ENCODE measurements at places on chromosomes 16 and 17.
A peak's percentile ranks its signal among the peaks of the same experiment; 100 is the strongest.

- no peak for DNase-seq
Measured at GRCh38 chr17:81934850-81935708, 2.0 kb downstream of the PYCR1 start.

- no peak for DNase-seq
Measured at GRCh38 chr17:72749119-72749572, 343.3 kb downstream of the SLC39A11 start.

DNA sequence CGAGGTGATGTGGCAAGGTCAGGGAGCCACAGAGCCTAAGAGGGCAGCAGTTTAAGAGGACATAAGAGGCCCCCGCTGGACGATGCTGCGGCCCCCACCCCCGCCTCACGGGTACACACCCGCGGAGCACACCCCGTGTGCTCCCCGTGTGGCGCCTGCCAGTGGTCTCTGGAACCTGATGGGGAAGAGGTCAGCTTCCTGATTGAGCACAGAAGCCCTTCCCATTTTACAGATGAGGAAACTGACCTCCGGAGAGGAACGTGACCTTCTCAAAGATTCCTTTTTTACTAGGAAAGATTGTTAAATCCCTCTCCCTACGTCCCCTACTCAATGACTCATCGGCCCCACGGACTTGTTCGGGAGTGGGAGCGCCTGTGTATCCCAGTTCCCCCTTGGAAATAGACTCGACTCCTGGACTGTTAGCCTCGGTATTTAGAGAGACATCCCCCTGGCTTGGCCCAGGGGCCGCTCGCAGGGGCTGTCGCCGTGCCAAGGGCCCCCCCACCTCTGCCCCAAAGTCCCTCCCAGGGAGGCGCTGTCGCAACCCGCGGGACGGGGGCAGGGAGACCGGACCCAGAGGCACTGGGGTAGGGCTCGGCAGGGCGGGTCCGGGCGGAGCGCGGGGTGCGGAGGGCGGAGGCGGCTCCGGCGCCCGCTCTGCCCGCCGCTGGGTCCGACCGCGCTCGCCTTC, at the start of gene ABCC3:
TSS of gene ABCC3 (plus strand) at position 658 of the 691 bp plus-strand sequence. CDS start 56 bp downstream, outside the sequence.
- no peak for DNase-seq

- DNase-seq = no peak
Measured at GRCh38 chr17:28765038-28765437, 21.2 kb downstream of the TRAF4 start.

DNA sequence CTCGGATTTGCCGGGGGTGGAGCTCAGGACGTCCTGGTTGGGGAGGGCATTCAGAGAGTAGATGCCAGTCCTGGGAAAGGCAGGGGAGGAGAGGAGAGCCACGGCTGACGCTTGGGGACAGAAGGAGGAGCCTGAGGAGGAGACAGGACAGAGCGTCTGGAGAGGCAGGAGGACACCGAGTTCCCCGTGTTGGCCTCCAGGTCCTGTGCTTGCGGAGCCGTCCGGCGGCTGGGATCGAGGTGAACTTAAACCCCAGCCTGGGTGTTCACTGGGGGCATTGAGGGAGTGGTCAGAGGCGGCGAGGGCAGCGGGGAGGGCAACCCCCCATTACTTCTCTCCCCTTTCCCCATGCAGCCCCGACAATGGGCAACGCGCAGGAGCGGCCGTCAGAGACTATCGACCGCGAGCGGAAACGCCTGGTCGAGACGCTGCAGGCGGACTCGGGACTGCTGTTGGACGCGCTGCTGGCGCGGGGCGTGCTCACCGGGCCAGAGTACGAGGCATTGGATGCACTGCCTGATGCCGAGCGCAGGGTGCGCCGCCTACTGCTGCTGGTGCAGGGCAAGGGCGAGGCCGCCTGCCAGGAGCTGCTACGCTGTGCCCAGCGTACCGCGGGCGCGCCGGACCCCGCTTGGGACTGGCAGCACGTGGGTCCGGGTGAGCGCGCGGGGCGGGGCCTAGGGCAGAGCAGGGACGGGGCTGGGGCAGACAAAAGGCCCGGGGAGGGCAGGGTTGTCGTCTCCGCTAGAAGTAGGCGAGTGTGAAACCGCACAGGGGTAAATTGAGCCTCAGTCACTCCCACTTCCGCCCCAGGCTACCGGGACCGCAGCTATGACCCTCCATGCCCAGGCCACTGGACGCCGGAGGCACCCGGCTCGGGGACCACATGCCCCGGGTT, 3.7 kb downstream of the NOL3 start:
- DNase-seq = peak; percentile 56

GRCh38 chr17:550463-551180, 164.0 kb downstream of the VPS53 start:
- no peak for DNase-seq

DNA sequence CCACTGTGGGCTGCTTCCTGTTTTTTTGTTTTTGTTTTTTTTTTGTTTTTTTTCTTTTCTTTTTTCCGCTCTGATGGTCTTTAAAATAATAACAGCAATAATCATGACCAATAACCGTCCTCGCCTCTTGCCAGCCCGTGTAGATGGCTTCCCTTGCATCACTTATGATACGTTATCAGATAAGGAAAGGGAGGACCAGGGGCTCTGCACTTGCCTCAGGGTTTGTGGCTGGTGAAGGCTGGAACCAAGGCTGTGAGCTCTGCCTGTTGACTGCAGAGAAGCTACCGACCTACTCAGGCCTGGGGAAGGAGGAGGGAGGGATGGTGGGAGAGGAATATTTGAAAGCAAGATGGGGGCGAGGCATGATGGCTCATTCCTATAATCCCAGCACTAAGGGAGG, 114.0 kb upstream of the SDK2 start:
- DNase-seq = no peak

DNA sequence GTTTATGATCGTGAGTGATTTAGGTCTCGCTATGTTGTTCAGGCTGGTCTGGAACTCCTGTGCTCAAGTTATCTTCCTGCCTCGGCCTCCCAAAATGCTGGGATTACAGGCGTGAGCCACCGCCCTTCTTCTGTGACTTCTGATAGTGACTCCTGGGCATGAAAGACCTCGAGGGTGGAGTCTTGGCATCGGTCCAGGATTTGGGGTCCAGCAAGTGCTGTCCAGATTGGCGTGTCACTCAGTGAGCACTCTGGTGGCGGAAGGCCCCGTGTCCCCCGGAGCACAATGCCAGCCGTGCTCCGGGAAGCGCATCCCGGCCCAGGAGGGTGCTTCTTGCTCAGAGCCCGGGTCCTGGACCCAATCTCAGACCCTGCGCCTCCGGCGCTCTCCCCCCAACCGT, 6.8 kb downstream of the OR1F1 start:
- DNase-seq = no peak
